ENCODE measurements at places on chromosomes 7 and 10. TPM values are rescaled to one million over a fixed set of nuclear protein-coding genes. Genes with fewer than 3 reads are reported as not detected.

Gene PLA2G12B
- 38.0 TPM for total RNA-seq

Gene CACNA2D1
- not detected for total RNA-seq

Gene SFRP5
- 1.7 TPM for total RNA-seq

GRCh38 chr7:71488308-71488707, 356.4 kb downstream of the GALNT17 start:
- no peaks in the 10 kb centered on the region for H3K36me3 ChIP-seq
- H3K4me3 ChIP-seq, result no peak overlapping the region
- no peaks in the 10 kb centered on the region for H3K27me3 ChIP-seq

GRCh38 chr7:78018641-78019446, 220.3 kb downstream of the PHTF2 start:
- H3K4me3 ChIP-seq, result no peak overlapping the region
- no peak for DNase-seq
- H3K36me3 ChIP-seq, result no peaks in the 10 kb centered on the region
- H3K27ac ChIP-seq, result no peak overlapping the region
- peaks cover 5% of the 10 kb centered on the region for H3K4me1 ChIP-seq

DNA sequence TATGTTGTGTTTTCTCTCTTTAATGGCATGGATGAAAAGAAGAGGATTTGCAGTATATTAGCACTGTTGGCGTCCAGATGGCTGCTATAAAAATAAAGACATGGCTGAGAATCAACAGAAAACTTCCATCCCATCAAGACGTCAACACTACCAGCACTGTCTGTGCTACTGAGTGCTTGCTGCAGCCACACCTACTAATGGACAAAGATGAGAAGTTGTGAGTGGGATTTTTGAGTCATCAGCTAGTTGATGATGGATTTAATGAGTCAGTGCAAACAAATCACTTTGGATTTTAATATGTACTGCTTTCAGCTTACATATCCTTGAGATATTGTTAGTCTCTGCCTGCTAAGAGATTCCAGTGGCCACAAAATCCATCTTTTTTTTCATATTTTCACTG, 631.0 kb upstream of the ANKRD30A start:
- no peak overlapping the region for H3K4me3 ChIP-seq
- H3K4me1 ChIP-seq, result no peaks in the 10 kb centered on the region
- no peaks in the 10 kb centered on the region for H3K36me3 ChIP-seq
- no peak for DNase-seq

GRCh38 chr10:126373972-126374371, 14.3 kb downstream of the ADAM12 start:
- H3K4me1 ChIP-seq, result no peaks in the 10 kb centered on the region
- no peak overlapping the region for H3K27ac ChIP-seq
- no peaks in the 10 kb centered on the region for H3K36me3 ChIP-seq
